ENCODE measurements at places on chromosomes 11 and 22. TPM values are rescaled to one million over a fixed set of nuclear protein-coding genes. Genes with fewer than 3 reads are reported as not detected.

Gene OR5D13
- not detected for total RNA-seq

Gene RASD2
- total RNA-seq, result under 0.01 TPM

Gene PPARA
- 12.7 TPM for total RNA-seq

Gene PACSIN3
- 1.9 TPM for total RNA-seq

Gene KCNQ1OT1
- total RNA-seq, result 2.7 TPM

Gene CXCR5
- 0.54 TPM for total RNA-seq

Gene PANX3
- not detected for total RNA-seq

Gene FGF19
- not detected for total RNA-seq

Gene RFPL3
- total RNA-seq, result not detected

Gene TMEM132A
- under 0.01 TPM for total RNA-seq

Gene APLNR
- under 0.01 TPM for total RNA-seq

Gene SLC37A2
- 0.27 TPM for total RNA-seq

Gene LRRC74B
- total RNA-seq, result under 0.01 TPM

Gene VWA5A
- 19.1 TPM for total RNA-seq

Gene C11orf42
- not detected for total RNA-seq

All from hematopoietic multipotent progenitor cell (in vitro differentiated cells).